ENCODE measurements at places on chromosomes 7 and 10. TPM values are rescaled to one million over a fixed set of nuclear protein-coding genes. Genes with fewer than 3 reads are reported as not detected.

GRCh38 chr7:74455928-74456327 lies 2.2 kb downstream of the GTF2IRD1 start:
- DNase-seq: no peak

DNA sequence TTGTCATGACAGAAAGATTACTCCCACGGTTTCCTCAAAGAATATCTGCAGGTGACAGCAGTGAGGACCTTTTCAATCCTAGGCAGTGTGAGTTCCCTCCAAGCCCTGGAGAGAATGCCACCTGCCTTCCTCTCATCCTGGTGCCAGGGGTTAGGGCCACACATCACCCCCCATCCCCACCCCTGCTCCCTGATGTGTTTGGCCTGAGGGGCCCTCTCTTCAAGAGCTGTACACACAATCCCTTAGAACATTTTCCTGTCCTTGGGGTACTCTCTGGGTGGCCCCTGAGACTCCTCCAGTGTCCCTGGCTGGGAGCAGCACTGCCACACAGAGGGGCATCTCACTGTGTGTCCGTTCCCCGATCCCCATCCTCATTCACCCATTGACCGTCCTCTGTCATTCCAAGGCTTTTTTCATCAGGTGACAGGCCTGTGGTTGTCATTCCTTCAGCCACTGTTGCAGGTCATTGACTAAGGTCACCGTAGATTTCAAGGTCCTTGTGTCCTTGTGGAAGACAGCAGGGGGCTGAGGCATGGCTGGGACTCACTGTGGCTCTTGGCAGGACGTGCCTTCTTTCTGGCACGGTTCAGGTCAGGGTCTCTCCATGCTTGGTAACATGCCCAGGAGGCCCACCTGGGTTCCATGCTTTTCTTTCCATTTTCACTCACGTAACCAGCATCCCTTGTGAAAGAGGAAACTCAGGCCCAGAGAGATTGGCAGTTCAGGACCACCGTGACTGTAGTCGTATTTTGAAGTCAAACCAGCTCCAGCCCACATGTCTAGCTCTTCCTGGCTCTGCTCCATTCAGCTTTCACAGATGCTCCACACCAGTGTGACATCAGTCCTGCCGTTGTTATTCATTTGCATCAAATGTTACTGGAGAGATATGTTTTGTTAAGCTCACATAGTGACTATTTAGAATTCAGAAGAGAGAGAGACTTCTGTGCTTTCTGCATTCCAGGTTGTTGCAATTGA lies 26.8 kb upstream of the BTBD16 start:
- no peak for DNase-seq

DNA sequence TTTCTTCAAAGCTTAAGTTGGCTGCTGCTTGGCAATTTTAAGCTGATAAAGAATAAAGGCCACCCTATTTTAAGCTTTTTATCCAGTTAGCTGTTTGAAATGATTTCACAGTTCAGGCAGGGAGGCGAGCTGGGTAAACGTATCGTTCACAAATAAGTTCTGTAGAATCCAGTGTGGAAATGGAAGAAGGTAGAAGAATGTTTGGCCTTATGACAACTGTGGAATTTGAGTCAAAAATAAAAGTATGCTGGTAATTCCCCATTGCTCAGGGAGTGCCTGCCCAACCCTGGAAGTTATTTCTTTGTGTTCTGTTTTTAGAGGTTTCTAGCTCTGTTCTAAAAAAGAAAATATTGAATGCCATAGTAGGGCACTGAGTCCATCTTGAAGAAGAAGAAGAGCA lies 113.1 kb downstream of the ARL4A start:
- no peak for DNase-seq

DNA sequence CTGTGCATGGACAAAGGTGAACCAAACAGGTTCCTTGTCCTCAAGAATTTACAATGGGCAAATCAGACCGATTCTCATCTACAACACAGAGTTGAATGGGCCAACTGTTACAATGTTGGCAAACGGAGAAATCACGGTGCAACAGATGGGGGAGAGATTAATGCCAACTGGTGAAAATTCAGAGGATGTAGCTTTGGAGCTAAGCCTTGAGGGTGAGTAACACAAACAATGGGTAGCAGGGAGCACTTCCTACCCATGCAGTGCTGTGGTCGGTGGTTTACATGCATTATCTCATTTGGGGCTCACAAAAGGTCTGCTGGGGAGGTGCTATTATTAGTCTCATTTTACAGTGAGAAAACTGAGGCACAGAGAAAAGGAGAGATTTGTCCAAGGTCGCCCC lies 902 bp upstream of the NFE2L3 start:
- no peak for DNase-seq

DNA sequence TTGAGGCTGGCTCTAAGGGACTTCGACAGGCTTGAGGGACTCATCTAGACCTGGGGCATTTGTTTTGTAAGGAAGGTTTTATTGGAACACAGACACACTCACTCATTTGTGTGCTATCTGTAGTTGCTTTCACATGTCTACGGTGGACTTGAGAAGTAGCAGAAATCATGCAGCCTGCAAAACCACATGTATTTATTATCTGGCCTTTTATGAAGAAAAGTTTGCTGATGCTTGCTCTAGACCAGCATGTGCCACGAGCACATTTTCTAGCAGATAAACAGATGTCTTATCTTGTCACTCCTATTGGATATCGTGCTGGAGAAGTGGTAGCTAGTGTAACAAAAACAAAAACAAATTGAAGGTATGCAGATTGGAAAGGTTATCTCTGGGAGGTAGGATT lies 9.8 kb downstream of the UPP1 start:
- no peak for DNase-seq

DNA sequence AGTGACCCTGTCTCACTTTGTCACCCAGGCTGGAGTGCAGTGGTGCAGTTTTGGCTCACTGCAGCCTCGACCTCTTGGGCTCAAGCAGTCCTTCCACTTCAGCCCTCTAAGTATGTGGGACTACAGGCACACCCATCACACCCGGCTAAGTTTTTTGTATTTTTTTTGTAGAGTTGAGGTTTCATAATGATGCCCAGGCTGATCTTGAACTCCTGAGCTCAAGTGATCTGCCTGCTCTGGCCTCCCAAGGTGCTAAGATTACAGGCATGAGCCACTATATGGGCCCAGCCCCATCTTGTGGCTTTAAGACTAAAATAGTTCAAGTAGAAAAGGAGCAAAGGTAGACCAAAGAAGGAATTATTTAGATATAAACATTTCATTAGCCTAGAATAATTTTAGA lies 65.5 kb downstream of the MLLT10 start:
- no peak for DNase-seq

GRCh38 chr10:97157578-97158095 lies 28.1 kb downstream of the SLIT1 start:
- peak; percentile 31 for DNase-seq

DNA sequence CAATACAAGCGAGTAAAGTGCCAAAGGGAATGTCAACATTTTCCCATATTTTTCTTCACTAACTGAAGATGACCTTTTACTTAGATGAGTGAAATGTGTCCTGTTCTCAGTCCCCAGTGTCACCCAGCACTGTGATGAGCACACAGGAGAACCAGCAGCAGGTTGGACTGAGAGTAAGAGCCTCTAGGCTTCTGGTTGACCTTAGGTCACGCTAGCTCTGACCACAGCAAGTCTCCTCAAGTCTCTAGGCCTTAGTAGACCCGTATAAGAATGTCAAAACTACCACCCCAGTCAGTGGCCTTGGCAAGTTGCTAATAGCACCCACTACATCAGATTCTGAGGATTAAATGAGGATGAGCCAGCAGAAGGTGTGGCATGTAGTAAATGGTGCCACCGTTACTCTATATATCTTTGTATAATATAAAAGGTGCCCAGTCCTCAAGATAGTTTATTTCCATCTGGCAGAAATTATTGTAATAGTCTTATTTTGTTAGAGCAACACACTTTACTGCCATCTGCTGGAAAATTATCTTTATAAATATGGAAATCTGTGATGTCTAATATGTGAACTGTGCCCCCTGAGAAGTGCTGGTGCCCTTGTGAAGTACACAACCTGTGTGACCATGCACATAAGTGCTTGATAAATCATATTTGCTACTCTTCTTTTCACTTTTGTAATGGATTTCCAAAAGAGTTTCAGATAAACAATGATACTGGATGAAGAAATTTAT lies 75.7 kb downstream of the SPAG6 start:
- DNase-seq: no peak

The SPDYE2 gene
- total RNA-seq: not detected

Measured in transverse colon (tissue), 4 donors.